HTR-8/SVneo (cell line): ENCODE measurements at places on chromosomes 3 and 15.
A peak's percentile ranks its signal among the peaks of the same experiment; 100 is the strongest.

DNA sequence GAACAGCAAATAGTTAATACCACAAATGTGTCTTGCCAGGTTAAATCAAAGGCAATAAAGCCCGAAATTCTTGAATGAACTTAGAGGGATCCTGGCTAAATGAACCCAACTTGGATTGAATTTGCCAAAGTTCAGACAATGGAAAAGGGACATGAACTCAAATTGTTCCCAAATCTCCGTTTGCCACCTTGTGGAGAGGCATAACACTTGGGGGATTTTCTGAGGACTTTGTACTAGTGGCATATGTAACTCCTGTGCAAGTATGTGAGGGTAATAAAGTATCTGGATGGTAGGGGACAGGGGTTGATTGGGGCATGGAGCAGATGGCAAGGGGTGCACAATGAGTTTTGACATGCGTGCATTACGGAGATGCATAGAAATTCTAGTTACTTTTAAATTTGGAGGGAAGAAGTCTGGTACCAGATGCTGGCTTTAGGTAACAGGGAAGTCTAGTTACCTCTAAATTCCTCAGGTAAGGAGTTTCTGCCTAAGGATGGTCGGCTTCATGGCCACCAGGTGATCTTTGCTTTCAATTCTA is 1.2 kb upstream of the TCAIM start:
- no peak for DNase-seq

- DNase-seq, result no peak
Observed at GRCh38 chr15:92897620-92898019, 2.5 kb upstream of the CHD2 start.

DNA sequence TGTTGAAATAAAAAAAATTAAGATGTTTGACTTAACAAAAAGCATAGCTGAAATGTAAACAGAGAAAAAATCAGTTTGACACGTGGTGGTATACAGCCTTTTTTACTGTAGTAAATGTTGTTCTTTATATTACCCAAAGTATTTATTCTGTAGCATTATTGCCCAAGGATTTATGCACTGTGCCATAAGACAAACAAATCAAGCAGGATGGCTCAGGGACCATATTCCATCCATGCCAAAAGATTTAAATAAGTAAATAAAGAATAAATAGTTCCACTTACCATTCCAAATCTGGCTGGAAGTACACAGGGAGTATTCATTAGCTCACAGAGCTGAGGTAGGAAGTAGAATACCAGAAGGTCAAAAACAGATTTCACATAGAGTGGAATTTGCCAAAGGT is 666.7 kb upstream of the CADM2 start:
- DNase-seq, result no peak

DNA sequence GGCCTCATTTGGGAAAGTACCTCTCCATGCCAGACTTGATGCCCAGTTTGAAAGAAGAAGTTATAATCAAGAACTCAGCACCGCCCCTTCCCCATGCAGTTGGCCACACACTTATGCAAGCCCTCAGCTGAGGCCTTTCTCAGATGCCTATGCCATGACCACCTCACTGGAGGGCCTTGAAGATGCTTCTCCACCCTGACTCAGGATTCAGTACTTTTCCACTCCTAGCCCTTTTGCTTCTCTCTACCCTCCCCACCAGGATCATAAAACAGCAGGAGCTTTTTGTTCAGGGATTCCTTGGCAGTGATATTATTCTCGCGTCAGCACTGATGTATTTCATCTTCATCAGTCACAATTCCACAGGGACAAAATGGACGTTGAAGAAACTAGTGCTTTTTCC is 313.5 kb downstream of the PYDC2 start:
- peak; percentile 42 for DNase-seq

- DNase-seq, result no peak
Observed at GRCh38 chr3:73710340-73710739, 85.6 kb upstream of the PDZRN3 start.

DNA sequence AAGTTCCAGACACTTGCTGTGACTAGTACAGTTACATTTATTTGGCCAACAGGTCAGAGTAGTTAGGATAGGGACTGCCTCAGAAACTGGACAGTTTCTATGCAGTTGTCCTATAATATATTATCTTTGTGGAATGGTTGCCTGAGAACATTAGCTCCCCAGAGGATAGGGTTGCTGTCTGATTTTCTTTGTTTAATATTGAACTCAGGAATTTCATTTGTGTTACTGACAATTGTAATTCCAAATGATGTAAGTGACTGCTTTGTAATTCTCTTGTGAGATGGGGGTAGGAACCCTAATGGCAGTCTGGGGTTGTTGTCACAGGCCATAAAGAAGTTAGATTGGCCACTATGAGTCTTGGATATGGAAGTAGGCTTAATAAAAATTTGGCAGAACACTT is 2.2 kb downstream of the NXPE3 start:
- no peak for DNase-seq

DNA sequence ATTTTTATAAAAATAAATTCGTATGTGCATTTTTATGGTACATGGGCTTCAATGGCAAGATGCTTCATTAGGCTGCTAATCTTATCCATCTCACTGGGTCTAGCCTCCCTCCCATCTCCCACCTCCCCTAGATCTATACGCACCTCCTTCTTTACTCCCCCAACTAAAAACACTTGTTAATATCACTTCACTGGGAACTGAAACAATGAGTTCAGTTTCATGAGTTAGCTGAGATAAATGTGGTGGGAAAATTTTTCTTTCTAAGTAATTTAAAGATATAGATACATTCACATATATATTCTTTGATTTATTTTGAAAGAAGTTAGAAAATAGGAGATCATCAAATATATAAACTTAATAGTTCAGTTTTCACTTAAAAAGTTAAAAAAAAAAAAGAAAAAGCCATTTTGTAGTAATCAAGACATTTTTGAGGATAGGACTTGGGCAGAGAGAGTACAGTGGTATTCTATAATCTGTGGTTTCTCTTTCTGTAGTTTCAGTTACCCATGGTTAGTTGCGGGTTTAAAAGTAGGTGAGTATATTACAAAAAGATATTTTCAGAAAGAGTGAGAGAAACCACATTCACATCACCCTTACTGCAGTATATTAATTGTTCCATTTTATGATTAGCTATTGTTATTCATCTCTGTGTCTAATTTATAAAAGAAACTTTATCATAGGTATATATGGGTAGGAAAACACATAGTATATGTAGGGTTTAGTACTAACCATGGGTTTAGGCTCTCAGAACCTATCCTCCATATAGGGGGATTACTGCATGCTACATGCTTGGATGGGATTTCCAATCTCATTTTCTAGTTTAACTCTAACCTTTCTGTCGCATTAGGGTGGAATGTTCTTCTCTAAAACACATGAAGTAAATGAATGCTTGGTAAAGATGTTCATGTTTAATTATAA is 316.0 kb upstream of the CBLB start:
- DNase-seq, result no peak

DNA sequence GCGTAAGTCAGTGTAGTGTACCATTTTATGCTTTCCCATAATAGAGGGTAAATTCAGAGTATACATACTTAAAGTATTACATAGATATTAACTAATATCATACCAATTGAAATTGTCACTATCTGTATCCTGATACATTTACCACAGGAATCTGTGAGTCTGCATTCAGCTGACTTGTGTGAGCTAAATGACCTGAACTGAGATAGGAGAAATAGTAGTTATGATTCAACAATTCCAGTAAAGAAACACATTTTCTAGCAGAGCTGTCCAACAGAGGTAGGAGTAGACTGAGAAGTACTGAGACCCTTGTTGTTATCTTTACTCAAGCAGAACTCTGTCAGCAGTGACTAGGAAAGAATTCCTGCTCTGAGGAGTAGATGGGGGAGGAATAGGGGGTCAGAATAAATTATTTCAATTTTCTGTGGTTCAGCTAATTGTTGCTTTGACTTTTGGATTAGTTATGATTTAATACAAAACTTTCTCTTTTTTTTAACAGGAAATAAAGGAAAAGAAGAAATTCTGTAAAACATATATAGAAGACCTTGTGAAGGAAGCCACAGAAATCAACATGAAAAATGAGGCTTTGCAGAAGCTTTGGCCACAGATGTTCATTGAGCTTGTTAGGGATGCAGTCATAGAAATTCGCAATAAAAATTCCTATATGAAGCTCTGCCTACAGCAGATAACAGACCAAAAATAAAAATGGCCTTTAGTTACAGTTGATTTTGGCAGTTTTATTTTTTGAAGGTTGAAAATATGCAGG is 66.2 kb upstream of the THSD4 start:
- peak; percentile 69 for DNase-seq

GRCh38 chr3:8981296-8981695 is 18.0 kb upstream of the RAD18 start:
- DNase-seq, result no peak

GRCh38 chr3:127012091-127012490 is 29.2 kb downstream of the PLXNA1 start:
- no peak for DNase-seq

- no peak for DNase-seq
Observed at GRCh38 chr3:143333367-143333766, 213.8 kb downstream of the CHST2 start.

GRCh38 chr3:124256156-124256555 is 264.2 kb upstream of the ROPN1 start:
- no peak for DNase-seq

DNA sequence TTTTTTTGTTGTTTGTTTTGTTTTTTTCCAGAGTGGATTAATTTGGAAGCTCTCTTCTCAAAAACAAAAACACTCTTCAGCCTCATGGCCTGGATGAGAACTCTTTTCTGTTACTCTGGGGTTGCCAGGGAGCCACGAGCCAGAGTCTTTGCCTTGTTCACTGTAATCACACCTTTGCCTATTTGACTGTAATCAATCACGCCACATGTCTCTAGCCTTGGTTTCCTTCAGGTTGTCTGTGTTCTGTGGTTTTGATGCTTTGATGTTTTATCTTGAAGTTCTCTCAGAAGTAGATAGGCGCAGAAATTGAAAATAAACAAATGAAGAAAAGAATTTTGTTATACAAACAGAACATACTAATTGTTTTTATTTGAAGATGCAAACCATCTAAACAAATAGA is 62.3 kb upstream of the IGF1R start:
- DNase-seq, result no peak

GRCh38 chr3:193030276-193030675 is 112.6 kb upstream of the MB21D2 start:
- DNase-seq, result no peak

DNA sequence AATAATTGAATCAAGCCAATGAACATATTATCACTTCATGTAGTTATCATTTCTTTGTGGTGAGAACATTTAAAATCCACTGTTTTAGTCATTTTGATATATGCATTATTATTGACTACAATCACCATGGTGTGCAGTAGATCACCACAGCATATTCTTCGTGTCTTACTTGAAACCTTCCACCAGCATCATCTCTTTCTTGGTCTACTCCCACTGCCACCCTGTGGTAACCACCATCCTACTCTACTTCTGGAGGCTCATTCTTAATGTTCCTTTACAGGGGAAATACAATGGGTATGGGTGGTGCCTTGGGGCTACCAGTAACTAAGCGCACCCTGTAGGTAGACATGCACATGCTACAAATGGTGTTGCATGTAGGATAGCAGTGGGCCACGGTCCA is 25.4 kb downstream of the PXK start:
- no peak for DNase-seq

- DNase-seq, result no peak
Observed at GRCh38 chr3:188006726-188007393, 147.1 kb upstream of the LPP start.

DNA sequence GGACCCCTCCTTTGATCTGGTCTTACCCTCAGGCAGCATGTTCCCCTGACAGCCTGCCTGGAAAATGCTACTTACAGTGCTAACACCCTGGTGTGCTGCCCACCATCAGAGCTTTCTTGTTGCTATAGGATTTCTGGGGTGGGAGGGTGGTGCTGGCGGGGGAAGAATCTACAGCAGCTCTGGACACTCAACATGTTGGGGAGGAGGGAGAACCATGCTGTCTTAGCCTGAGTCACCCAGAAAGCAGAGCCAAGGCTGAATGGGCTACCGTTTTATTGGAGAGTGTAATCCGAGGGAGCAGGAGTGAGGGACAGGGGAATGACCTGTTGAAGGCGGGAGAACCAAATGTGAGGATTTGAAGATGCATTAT is 45.6 kb downstream of the MFSD1 start:
- DNase-seq, result no peak

DNA sequence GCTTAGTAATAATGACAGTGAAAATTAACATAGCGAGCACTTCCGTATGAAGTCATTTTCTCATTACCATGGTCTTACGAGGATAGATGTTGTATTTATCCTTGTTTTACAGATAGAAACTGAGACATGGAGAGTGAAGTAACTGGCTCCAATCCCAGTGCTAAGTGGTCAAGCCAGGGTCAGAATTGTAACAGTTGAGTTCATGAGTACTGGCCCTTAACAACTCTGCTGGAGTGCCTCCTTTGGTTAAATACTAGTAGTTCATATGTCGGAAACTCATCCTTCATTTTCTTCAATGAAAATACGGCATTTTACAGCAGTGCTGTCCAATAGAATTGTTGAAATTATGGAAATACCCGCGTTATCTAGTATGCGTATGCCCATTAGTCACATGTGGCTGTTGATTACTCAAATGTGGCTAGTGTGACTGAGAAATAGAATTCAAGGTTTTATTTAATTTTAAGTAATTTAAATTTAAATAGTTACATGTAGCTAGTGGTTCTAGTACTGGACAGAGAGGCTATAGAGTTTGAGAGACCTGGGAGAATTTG is 32.5 kb downstream of the FNDC3B start:
- no peak for DNase-seq

GRCh38 chr15:31953478-31953877 is 76.8 kb upstream of the CHRNA7 start:
- DNase-seq, result no peak

- DNase-seq, result peak; percentile 84
Observed at GRCh38 chr3:57951066-57951882, 56.9 kb upstream of the FLNB start.

DNA sequence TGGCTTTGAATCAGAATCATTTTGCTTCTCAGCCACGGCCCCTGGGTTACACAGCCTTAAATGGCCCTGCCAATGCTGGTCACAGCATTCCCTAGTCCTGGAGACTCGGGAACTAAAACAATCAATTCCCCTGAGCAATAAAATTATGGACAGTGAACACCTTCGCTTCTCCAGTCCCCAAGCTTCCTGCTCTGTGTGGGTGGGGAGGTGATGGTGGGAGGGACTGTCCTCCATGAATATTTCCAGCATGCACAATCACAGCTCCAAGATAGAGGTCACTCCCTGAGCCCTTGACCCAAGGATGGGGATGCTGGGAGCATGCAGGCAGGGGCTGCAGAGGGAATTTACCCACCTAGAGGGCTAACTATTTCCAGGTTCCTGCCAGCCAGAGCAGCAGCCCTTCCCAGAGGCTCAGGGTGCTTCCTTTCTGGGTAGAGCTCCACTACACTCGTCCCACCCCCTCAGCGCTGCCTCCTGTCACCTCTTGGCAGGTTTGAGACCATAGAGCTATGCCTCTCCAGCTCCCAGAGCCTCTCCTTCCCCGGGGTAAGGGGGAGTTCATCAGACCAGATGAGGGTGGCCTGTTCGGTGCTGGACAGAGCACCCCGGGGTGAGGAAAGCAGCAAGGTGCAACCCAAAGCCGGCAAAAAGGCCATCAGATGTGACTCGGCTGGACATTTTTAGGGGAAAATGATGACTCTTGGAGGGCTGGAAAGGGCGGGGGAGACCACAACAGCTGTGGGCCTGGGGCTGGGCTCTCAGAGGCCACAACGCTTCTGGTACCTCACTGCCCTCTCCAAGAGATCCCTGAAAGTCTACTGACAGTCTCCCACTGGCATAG is 14.5 kb upstream of the CCDC33 start:
- DNase-seq, result no peak
